ENCODE measurements at places on chromosomes 7 and 10.

DNA sequence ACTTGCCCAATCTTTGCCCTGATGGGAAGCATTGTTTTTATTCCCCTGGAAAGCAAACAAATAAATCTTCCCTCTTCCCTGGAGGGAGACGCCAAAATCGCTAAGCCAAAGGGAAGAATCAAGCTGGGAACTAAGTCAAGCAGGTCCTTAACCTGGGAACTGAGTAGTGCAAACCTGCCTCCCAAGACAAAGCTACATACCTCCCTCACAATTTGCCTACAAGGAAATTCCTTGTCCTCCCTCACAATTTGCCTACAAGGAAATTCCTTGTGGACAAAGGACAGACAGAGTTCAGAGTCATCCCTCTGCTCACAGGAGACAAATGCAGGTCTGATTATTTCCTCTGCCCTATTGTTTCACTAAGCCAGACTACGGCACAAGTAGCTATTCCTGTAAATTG, 50.5 kb downstream of the SPOCK2 start:
- DNase-seq = no peak

DNA sequence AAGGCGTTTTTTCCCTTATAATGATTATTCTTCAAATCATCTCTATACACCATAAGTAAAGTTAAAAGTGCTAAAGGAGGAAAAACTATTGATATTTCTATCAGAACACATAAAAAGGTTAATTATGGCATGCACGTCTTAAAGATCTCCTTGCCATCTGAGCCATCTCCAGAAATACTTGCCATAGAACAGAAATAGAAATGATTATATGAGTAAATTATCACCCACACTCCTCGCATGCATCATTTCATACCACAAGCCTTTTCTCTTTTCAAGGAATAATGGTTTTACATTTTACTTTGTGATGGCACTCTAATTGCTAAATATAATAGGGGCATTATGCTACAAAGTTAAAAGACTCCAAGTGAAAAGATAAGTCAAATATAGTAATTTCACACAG, 55.7 kb upstream of the GLCCI1 start:
- DNase-seq = no peak

DNA sequence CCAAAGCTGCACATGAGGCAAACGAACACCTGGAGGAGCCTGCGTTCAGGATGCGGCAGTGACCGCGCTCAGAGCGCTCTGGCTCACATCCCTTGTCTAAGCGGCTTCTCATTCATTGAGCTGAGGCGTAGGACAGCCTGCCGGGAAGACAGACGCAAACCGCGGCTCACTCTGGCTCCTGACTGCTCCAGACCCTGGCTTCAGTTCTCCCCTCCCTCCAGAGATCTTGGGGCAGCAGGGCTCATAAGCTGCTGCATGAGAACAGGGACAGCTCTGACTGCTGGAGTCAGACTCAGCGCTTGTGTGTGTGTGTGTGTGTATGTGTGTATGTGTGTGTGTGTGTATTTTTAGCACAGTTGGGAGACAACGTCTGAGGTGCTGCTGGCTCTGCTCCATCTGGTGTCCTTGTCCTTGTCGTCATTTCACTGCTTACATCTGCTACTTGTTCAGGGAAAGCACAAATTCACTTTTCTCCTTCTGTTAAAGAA, 15.8 kb upstream of the LYZL2 start:
- DNase-seq = no peak

DNA sequence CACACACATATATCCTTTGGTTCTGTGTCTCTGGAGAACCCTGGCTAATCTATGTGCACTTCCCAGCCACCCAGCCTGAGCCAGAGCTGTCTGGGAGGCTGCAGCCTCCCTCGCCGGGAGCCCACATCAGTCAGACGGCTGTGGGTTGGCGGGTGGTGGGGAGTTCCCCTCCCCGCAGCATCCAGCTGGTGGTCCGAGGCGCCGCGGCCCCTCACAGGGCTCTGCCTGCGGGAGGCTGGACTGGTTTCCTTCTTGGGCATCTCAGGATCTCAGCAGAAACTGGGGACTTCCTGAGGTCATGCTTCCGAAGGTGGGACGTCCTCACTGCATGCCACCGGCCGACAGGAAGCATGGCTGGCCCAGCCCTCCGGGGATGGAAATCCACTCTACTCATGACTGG, 22.0 kb upstream of the PSMG3 start:
- no peak for DNase-seq
